ENCODE measurements at places on chromosomes 1 and 21.

- H3K4me1 ChIP-seq: peaks cover 28% of the 10 kb centered on the region
- H3K4me3 ChIP-seq: no peak overlapping the region
- peaks cover 31% of the 10 kb centered on the region for H3K36me3 ChIP-seq
- DNase-seq: no peak
These were observed 10.8 kb upstream of the SHISA4 start for GRCh38 chr1:201877877-201878401.

DNA sequence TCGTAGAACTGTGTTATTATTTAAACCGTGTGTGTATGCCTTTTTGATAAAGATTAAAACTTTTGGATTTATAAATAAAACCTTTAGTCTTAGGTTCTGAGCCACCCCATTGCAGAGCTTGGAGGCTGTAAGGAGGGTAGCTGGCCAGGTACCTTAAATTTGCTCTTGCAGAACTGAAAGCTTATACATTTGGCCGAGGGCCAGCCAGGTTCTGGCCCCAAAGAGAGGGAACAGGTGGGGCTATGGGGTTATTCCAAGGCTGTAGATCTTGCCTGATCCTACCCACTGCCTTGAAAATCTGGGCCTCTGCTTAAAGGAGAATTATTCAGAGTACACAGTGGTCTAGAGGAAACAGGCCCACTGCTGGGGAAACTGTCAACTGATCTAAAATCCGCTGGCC lies 59.6 kb downstream of the CAMK2N1 start:
- peaks cover 37% of the 10 kb centered on the region for H3K27me3 ChIP-seq
- no peak overlapping the region for H3K4me3 ChIP-seq
- no peaks in the 10 kb centered on the region for H3K4me1 ChIP-seq
- H3K36me3 ChIP-seq: no peaks in the 10 kb centered on the region
- H3K27ac ChIP-seq: no peak overlapping the region

DNA sequence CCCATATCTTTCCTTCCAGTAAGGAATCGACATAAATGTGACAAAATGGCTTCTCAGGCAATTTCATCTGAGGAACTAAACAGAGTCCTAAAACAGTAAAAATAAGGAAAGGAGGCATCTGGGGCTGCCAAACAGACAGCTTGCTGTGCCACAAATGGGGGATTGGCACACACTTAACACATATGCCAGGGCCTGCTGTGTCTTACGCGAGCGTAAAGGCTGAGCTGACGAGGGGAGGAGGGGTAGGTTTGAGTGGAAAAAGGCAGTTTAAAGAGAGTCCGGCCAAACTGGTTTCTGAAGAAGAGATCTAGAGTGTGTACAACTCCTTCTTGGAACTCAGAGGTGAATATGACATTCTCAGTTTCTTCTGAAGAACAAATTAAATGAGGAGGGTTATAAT lies 244.1 kb upstream of the MAP1LC3C start:
- H3K36me3 ChIP-seq: no peaks in the 10 kb centered on the region
- H3K4me1 ChIP-seq: peaks cover 5% of the 10 kb centered on the region

- DNase-seq: no peak
- peaks cover 77% of the 10 kb centered on the region for H3K36me3 ChIP-seq
- H3K4me1 ChIP-seq: peaks cover 72% of the 10 kb centered on the region
- H3K27me3 ChIP-seq: no peaks in the 10 kb centered on the region
- H3K27ac ChIP-seq: peak overlapping the region; percentile 82
These were observed 21.1 kb downstream of the INTS3 start for GRCh38 chr1:153748903-153749302.

GRCh38 chr1:205272536-205272935 lies 44.8 kb downstream of the TMCC2 start:
- H3K36me3 ChIP-seq: peaks cover 5% of the 10 kb centered on the region
- DNase-seq: no peak
- no peak overlapping the region for H3K27ac ChIP-seq

DNA sequence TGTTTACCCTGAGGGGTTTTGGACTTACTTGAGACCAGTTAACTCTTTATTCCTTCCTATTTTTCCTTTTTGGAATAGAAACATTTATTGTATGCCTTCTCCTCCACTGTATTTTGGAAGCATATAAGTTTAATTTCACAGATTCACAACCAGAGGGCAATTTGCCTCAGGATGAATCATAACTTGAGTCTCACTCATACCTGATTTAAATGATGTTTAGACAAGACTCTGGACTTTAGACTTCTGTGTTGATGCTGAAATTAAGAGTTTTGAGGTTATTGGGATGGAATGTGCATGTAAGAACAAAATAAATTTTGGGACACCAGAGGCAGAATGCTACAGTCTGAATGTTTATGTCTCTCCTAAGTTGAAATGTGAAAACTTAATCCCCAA lies 7.1 kb upstream of the ADAM30 start:
- H3K27me3 ChIP-seq: peaks cover 8% of the 10 kb centered on the region
- no peak overlapping the region for H3K4me3 ChIP-seq
- no peaks in the 10 kb centered on the region for H3K36me3 ChIP-seq
- DNase-seq: no peak
- H3K27ac ChIP-seq: no peak overlapping the region

All from left ventricle myocardium inferior (tissue), 1 donor.